Activated naive CD4-positive, alpha-beta T cell treated with anti-CD3 and anti-CD28 coated beads, Interleukin-2, amount 50 U/mL, for 72 hours (primary cell): ENCODE measurements at places on chromosomes 2 and 18. TPM values are rescaled to one million over a fixed set of nuclear protein-coding genes. Genes with fewer than 3 reads are reported as not detected.

GPBAR1 gene
- total RNA-seq, result 0.88 TPM

PREPL gene
- 30.1 TPM for total RNA-seq

ACTR2 gene
- 345 TPM for total RNA-seq

ARHGEF4 gene
- total RNA-seq, result 0.20 TPM

ANKRD36B gene
- 44.9 TPM for total RNA-seq

DSG1 gene
- not detected for total RNA-seq

EMX1 gene
- total RNA-seq, result not detected

MRPS9 gene
- total RNA-seq, result 36.8 TPM

GLB1L gene
- total RNA-seq, result 6.1 TPM

GPD2 gene
- 21.9 TPM for total RNA-seq

MBP gene
- total RNA-seq, result 52.2 TPM

WDR54 gene
- total RNA-seq, result 173 TPM

NEU2 gene
- total RNA-seq, result not detected

HAAO gene
- total RNA-seq, result 1.4 TPM

ADAM23 gene
- 0.07 TPM for total RNA-seq

SAG gene
- not detected for total RNA-seq

BAZ2B gene
- 9.4 TPM for total RNA-seq

RUFY4 gene
- 5.1 TPM for total RNA-seq

LRATD1 gene
- total RNA-seq, result not detected

FAM161A gene
- 10.3 TPM for total RNA-seq

SPDYA gene
- 2.0 TPM for total RNA-seq

TMEM37 gene
- total RNA-seq, result not detected

FEV gene
- total RNA-seq, result not detected

YIPF4 gene
- total RNA-seq, result 35.0 TPM

MEP1B gene
- total RNA-seq, result not detected

LINC00305 gene
- not detected for total RNA-seq

OR6B2 gene
- not detected for total RNA-seq

CKAP2L gene
- total RNA-seq, result 55.6 TPM

GNAL gene
- total RNA-seq, result 0.20 TPM

UGT1A8 gene
- total RNA-seq, result not detected

CRYGD gene
- total RNA-seq, result not detected

MAP3K19 gene
- 0.64 TPM for total RNA-seq

IL36G gene
- not detected for total RNA-seq

TRPM8 gene
- not detected for total RNA-seq

TMEM150A gene
- total RNA-seq, result 3.1 TPM

CENPA gene
- 38.1 TPM for total RNA-seq

TUBA4B gene
- not detected for total RNA-seq

CNPPD1 gene
- 48.0 TPM for total RNA-seq

ZBTB7C gene
- not detected for total RNA-seq

SLC38A11 gene
- total RNA-seq, result not detected

TUBA3E gene
- not detected for total RNA-seq

SKOR2 gene
- not detected for total RNA-seq

FBXO15 gene
- 4.8 TPM for total RNA-seq

TMEM198 gene
- 1.8 TPM for total RNA-seq

IL1R2 gene
- 10.7 TPM for total RNA-seq

IL36RN gene
- not detected for total RNA-seq
